Stimulated activated CD4-positive, alpha-beta T cell treated with anti-CD3 and anti-CD28 coated beads, Interleukin-1b, Interleukin-23, amount 100 ng/mL, for 1 hour (primary cell): ENCODE measurements at places on chromosomes 13 and 19.

- no peak for DNase-seq
These were observed 51.6 kb upstream of the MIR17HG start for GRCh38 chr13:91295712-91296410.

DNA sequence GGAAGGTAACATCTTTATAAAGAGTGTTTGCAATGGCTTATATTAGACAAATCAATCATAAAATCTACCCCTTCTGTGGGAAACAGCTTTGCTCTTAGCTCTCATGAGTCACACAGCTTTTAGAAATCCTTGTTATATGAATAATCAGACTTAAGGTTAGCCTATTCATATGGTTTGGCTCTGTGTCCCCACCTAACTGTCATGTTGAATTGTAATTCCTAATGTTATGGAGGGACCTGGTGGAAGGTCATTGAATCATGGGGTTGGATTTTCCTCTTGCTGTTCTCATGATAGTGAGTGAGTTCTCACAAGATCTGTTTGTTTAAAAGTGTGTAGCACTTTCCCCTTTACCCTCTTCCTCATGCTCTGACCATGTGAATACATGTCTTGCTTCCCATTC is 704.2 kb upstream of the KLHL1 start:
- no peak for DNase-seq

DNA sequence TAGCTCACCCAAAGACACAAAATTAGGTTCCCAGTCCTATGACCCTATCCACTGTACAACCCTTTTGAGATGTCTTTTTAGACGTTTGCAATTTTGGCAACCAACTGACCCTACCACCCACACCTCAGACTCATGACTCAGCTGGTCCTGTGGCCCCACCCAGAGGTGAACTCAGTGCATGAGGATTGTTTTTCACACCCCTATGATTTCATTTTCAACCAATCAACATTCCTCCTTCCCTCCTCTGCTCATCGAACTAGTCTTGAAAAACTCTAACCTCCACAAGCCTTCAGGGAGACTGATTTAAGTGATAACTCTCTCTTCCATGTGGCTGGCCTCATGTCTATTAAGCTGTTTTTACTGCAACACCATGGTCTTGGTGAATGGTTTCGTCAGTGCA is 350.7 kb downstream of the UQCRFS1 start:
- no peak for DNase-seq

DNA sequence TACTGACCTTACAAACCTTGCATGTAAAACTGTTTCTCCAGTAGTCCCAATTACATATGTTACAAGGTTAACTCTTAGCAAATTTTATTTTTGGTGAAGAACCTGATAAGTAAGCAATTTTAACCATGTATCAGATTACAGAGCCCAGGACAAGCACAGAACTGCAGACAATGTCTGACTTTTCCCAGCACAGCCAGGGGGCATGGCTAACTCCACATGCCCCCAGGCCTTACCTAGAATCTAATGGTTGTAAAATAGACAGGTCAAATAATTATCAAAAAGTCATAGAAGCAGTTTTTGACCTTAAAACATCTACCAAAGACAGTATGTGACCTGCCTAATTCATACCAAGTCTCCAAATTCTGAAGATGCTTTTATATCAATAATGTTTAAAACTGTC is 364.1 kb downstream of the FOXO1 start:
- DNase-seq = no peak

- no peak for DNase-seq
These were observed 9.9 kb downstream of the ZNF611 start for GRCh38 chr19:52724701-52725514.

DNA sequence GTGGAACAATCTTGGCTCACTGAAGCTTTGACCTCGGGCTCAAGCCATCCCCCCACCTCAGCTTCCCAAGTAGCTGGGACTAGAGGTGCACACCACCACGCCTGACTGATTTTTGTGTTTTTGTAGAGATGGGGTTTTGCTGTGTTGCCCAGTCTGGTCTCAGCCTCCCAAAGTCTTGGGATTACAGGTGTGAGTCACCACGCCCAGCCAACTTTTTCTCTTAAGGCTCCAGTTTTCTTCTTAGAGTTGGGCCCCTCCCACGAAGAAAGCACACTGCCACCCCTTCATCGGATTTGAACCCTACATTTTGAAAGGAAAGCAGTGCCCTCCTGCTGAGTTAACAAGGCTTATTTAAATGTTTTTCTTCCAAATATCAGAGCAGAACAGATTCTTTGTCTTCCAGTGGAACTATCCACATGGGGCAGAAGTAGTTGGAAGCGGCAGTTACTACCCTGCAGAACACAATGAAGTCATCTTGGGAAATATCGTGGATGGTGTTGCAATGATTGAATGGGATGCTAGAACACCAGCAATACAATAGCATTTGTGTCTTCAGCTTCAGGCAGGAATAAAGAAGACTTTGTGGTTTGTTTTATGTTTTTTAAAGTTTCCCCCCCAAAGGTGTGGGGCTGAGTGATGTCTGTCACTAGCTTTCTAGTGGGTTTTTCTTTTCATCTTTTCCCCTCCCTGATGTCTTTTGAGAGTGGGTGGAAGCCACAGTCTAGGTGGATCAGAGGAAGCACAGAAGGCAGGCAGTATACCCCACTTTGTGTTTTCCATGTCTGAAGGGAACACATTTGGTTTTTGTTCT is 8.9 kb downstream of the ACTN4 start:
- DNase-seq = no peak
